ENCODE measurements at places on chromosomes 5 and 9.

GRCh38 chr9:133949486-133950061 lies 42.5 kb downstream of the VAV2 start:
- no peak for DNase-seq

- no peak for DNase-seq
These were observed 19.1 kb upstream of the MVB12B start for GRCh38 chr9:126307322-126308061.

GRCh38 chr9:109771087-109771486 lies 8.9 kb upstream of the PALM2AKAP2 start:
- no peak for DNase-seq

DNA sequence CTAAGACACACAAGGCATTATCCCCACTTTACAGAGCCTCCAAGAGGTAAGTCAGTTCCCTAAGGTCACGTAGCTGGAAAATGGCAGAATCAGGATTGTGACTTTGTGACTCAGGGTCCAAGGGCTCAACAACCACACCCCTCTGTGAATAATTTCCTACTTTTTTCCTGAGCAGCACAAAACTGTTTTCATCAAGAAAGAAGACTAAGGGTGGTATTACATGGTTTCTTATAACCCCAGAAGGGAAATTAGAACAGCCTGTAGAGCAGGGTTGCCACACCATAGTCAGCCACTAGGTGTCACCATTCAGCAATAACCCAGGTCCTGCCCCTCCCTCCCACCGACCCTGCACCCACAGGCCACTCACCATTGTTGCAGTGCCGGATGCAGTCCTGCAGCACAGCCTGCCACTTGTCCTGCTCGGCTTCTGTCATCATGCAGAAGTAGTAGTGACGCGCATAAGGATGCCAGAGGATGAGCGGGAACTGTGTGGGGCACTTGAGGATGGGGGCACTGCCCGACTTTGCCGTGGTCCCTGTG lies 72.1 kb downstream of the LRSAM1 start:
- no peak for DNase-seq

GRCh38 chr9:20863945-20864344 lies 167.5 kb downstream of the HACD4 start:
- no peak for DNase-seq

DNA sequence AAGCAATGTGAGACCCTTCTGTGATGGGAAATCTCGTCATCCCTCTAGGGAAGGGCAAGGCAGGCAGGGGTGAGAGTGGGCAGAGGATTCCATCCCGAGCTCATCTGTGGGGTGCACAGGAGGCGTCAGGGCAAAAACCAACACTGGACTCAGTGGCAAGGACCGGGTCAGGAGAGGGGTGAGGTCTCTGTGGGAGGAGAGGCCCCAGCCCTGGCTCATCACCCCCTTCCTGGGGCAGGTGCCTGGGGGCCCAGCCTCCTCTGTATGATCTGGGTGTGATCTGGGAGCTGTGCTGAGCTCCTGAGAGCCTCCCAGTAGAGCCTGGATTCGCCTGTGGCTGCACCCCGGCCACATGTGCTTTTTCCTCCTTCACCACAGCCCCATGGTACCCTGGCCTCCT lies 597 bp downstream of the SPATA31E1 start:
- DNase-seq = no peak

- DNase-seq = no peak
These were observed 548.6 kb downstream of the KIF4B start for GRCh38 chr5:155562158-155562557.

DNA sequence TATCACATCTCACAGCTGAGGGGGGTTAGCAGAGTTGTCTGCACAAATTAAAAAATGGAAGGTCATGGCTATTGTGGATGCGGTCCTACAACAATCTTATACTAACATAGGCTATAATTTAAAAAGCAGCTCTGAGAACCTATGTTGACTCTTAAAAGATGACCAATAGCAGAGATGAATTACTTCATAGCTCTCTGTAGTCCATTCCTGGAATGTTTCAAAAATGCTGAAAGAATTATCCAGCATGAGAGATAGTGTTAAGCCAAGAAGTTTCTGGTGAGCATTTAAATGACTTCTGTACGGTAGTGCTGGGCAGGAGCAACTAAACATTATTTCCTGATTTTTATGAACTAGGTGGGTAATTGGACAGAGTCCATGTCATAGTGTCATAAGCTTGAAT lies 218.2 kb upstream of the NUDT12 start:
- no peak for DNase-seq

GRCh38 chr5:140245341-140245740 lies 57.6 kb downstream of the PFDN1 start:
- no peak for DNase-seq

GRCh38 chr5:172439785-172440477 lies 14.4 kb downstream of the SH3PXD2B start:
- DNase-seq = no peak

DNA sequence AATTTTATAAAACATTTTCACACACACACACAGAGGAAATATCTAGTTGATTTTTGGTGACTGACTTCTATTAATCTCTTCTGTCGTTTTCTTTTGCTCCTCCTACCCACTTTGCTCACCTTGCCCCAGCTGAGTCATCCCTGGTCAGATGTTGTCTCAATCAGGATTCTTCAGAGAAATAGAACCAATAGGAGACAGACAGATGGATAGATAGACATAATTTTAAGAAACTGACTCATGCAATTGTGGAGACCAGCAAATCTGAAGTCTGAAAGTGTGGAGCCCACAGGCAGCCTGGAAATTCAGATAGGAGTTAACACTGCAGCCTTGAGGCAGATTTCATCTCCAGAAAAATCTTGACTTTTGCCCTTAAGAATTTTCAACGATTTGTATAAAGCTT lies 37.0 kb upstream of the PIK3R1 start:
- no peak for DNase-seq

Data from activated gamma-delta T cell treated with anti-CD3 and anti-CD28 coated beads, Interleukin-2, amount 50 U/mL, for 16 hours (primary cell).